AG10803 (cell line): ENCODE measurements at places on chromosomes 3 and 15.

GRCh38 chr3:130341882-130342281 lies 3.6 kb upstream of the COL6A5 start:
- no peak for DNase-seq

- no peak for DNase-seq
These were observed 866.9 kb downstream of the ROBO1 start for GRCh38 chr3:78900880-78901279.

DNA sequence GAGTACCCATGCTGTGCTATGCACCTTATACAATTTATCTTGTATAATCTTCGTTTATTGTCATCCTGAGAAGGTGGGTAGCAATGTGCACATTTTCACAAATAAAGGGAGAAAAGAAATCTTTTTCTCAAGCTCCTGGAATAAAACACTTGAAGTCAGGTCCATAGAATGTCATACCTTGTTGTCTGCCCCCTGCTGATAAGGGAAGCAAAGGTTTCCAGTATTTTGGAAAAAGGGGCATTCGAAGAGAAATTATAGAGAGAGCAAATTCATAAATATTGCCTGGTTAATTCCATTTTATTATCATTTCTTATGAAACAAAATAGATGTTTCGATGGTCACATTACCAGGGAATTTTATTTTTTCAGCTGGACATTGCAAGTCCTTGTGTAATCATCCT lies 277.8 kb downstream of the RAP2B start:
- no peak for DNase-seq

GRCh38 chr3:172291650-172292049 lies 156.6 kb downstream of the GHSR start:
- DNase-seq = no peak

- peak; percentile 81 for DNase-seq
These were observed 1.1 kb upstream of the FGF7 start for GRCh38 chr15:49421991-49422390.

GRCh38 chr3:44923632-44924456 lies 49.4 kb downstream of the TGM4 start:
- peak; percentile 70 for DNase-seq

- DNase-seq = no peak
These were observed 38.8 kb downstream of the DNAJC13 start for GRCh38 chr3:132456136-132456535.

DNA sequence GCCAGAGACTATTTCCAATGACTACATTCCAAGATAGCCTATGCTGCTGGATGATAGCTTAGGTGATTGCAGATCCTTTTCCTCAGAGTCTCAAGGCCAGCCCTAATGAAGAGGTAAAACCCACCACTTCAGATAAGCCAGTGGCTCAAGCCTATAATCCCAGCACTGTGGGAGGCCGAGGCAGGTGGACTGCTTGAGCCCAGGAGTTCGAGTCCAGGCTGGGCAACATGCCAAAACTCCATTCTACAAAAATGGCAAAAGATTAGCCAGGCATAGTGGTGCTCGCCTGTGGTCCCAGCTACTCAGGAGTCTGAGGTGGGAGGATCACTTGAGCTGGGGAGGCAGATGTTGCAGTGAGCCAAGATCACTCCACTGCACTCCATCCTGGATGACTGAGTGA lies 495.3 kb downstream of the ZIC1 start:
- no peak for DNase-seq

- no peak for DNase-seq
These were observed 39.3 kb downstream of the NMNAT3 start for GRCh38 chr3:139638518-139638917.

- no peak for DNase-seq
These were observed 150.5 kb upstream of the IQSEC1 start for GRCh38 chr3:13223574-13224237.

DNA sequence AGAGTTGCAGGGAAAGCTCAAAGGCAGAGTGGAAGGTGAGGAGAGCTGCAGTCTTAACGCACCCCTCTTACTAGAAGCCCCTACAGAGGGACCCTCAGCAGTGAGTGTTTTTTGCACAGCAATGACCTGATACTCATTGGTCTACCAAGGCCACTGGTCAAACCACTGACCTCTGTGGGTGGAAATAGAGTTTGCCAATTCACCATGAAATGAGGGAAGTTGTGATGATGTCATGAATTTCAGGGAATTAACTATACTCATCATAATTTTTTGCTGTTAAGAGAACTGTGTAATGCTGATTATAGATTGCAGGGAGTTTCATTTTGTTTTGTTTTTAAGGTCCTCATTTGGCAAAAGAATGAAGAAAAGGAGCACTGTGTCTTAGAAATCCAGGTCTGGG lies 101.7 kb upstream of the SMAD3 start:
- no peak for DNase-seq

GRCh38 chr3:165835431-165835830 lies 1.8 kb downstream of the BCHE start:
- no peak for DNase-seq

- no peak for DNase-seq
These were observed 16.3 kb upstream of the NEK10 start for GRCh38 chr3:27385504-27385903.

DNA sequence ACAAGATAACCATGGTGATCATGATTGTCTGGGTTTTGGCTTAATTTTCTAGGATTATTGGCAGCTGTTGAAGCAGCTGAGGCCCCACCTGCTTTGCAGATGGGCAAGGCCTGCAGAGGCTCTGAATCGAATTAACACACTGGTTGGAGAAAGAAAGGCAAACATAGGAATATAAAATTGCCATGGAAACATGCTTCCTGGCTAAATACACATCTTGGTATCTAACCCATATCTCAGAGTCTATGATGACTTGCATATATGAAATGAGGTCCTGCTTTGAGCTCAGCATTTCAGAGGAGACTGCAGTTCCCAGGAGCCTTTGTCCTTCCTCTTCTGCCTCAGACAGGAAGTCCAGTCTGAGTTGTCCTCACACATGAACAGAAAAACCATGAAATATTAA lies 24.3 kb upstream of the SV2B start:
- no peak for DNase-seq

DNA sequence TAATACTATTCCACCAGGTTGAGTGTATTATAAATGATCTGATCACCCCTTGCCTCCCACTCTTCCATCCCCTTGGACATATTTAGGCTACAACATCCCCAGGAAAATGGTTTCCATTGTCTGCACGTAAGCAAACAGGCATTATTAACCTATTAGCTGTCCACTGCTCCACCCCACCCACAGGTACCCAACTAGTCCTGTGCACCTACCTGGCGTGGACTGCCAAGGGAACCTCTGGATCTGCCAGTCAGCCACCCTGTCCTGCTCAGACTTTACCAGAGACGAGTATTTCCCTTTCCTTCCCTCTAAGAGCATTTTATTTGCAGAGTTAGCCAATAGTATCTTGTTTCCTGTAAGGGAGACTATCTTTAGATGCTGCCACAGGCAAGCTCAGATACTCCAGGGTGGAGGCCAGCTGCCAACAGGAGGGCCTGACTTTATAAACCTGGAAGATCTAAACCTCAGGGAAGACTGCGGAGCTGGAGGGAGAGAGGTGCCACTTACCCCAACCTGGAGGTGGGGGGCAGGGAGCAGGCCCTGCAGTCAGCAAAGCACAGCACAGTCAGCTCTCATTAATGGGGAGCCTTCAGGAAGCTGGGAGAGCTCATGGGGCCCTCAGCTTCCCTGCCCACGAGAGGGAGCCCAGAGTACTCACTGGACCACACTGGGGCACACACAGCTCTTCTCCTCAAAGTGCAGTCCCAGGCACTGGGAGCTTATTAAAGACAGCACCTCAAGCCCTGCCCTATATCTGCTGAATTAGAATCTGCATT lies at the start of gene CX3CR1:
CX3CR1 (minus strand) TSS at position 292 of the 773 bp plus-strand sequence. CDS start 13,527 bp downstream, outside the sequence.
- no peak for DNase-seq

GRCh38 chr3:185744997-185745843 lies 79.6 kb downstream of the IGF2BP2 start:
- peak; percentile 92 for DNase-seq

DNA sequence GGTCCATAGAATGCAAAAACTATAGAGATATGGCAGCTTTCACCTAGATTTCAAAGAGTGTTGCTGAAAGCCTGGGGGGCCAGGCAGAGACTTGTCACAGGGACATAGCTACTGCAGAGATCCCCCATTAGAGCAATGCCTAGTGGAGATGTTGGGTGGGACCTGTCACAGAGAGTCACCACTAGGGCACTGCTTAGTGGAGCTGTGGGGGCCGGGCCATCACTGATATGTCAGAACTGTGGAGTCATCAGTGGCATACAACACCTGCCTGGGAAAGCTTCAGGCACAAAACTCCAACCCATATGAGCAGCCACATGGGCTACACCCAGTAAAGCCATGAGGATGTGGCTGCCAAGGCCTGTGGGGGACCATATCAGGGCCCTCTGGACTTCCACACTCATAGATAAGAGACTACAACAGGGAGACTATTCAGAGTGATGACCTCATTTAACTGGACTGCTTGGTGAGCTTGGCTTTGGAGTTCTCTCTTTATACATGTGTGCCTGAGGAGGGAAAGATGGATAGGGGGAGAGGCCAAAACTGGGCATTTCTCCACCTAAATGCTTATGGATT lies 176.3 kb downstream of the ZNF621 start:
- DNase-seq = no peak

DNA sequence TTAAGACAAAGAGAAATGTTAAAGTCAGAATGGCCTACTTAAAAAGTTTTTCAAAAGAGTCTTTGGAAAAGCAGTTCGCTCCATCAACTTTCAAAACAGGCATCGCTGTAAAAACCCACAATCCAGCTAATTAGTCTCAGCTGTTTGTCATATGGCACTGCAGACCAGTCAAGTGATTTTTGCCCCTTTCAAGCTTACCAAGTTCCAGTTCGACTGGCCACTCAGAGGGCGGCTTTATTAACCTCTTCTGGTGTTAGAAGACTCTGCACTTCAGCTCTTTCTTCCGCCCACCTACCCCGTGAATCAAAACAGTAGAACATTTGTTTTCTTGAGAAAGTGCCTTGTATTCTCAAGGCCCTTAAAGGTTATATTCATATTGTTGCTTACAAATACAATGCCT lies 19.3 kb downstream of the RAB27A start:
- DNase-seq = peak; percentile 9

DNA sequence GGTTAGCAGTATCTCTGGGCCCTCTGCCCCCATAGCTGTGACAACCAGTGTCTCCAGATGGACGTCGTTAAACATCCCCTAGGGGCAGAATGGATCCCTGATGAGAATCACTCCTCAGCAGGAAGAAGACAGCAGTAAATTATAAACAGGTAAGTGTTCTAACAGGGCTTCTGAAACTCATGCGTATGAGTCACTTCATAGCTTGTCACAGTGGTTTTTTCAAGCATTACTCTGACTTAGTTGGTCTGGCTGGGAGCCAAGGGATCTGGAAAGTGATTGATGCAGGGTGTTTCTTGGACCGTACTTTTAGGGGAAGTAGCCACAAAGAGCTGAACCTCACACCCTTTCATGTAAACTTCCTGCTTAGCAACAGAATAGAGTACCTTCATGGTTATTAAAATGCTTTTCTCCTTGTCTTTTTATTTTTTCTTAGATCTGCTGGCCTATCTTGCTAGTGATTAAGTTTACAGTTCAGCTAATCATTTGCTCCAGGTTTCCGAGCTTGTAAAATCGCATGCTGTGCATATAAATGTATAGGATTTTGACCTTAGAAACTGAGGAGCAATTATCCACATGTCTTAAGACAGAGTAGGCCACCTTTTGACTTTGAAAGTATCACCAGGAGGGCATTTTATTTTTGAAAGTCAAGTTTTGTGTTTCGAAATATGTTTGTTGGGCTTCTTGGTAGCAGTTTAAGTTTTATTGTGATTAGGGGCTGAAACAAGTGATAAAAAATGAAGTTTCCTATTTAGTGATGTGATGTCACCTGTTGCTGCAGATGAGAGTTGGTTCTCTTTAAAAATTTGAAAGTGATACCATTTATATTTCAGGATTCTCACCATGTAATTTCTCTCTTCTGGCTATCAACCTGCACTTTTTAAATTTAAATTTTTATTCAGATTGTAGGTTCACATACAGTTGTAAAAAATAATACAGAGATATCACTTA lies 333.9 kb downstream of the PTPRG start:
- DNase-seq = peak; percentile 77

DNA sequence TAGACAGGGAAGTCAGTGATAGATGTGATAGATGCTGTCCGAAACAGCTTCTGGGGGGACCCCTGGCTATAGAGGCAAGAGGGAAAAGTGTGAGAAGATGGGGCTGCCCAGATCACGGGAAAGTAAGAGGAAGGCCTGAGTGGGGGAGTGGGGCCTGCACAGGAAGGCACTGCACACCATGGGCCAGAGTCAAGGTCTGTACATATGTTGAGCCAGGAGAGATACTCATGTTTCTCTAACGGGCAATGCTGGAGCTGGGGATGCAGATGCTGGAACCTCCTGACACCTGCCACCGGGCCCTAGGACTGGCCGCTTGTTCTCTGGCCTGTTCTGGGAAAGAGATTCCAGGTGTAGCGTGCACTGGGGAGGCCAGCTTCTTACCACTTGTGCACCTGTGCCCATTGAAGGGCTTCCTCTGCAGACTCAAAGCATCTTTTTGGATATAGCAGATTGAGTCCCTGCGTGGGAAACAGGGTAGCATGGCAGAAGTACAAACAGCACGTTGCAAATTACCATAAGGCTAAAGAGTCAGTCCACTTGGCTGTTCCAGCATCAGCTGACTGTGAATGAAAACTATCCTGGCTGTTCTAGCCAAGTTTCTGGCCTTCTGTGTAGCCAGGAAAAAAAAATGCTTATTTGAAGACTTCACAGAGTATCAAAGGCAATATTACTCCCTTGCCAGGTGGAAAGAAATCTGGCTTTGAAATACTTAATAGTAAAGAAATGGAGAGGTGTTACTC lies 77.1 kb upstream of the GSK3B start:
- DNase-seq = peak; percentile 37

DNA sequence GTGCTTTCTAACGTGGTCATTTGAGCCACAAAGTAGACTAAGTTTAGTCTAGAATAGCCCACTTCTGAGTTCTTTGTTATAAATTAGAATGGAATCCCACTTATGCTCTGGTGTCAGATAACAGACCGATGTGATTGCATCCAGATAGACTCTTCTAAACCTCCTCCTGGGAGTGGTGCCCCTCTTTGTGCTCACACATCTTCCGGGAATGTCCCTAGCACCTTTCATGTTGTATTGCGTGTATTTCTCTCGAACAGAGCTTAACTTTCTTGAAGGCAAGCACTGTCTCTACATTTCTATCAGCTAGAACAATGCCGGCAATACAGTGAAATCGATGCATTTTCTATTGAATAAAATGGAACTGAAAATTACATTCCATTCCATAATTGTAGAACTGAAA lies 23.0 kb downstream of the CP start:
- DNase-seq = peak; percentile 13

DNA sequence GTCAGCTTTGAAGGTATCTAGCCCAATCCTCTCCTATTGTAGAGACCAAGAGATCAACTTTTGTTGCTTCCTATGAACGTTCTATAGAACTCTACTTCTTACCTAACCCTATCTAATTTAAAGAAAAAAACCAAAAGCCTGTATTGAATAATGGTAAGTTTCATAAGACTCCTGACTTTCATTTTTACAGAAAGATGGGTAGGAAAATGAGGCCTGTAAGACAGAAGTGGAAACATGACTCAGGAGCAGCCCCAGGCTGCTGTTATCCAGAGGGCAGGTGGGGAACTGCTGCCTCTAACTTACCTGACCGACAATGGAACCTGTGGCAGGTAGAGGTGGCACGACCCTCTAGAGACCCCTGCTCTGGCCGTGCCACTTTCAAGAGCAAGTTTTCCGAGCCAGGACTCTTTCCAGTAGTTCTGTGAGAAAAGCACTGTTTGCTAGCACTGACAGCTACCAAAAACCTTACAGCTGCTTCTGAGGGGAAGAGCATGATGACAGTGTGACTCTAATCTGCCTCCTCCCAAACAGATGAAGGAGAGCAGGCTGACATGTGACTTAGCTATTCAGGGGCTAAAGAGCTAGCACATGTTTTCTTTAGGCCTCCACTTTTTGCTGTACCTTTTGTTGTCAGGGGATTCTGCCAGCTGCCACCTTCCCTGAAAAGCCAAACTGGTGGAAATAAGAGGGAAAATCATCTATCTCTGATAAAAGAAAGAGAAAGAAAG lies 17.5 kb downstream of the POPDC2 start:
- DNase-seq = peak; percentile 39
